ENCODE measurements at places on chromosomes 16 and 17. TPM values are rescaled to one million over a fixed set of nuclear protein-coding genes. Genes with fewer than 3 reads are reported as not detected.

DNA sequence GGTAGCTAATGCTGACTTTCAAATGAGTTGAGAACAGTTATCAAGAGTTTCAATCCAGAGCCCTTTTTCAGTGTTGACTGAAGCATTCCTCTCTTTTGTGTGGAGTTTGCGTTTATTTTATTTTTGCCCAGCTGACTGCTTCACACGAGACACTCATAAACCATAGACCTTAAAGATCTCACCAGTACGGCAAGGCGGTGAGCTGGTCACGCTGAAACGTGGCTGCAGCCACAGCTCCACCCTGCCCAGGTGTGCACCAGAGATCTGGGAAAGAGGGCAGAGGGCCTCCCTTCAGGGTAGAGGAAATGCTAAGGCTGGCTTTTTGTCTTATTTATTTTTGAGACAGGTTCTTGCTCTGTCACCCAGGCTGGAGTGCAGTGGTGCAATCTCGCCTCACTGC, 112.2 kb downstream of the AATF start:
- DNase-seq, result no peak

- no peak for DNase-seq
Measured at GRCh38 chr17:73748508-73748907, 104.3 kb upstream of the SDK2 start.

GRCh38 chr17:1108765-1109605, 70.8 kb downstream of the ABR start:
- no peak for DNase-seq

DNA sequence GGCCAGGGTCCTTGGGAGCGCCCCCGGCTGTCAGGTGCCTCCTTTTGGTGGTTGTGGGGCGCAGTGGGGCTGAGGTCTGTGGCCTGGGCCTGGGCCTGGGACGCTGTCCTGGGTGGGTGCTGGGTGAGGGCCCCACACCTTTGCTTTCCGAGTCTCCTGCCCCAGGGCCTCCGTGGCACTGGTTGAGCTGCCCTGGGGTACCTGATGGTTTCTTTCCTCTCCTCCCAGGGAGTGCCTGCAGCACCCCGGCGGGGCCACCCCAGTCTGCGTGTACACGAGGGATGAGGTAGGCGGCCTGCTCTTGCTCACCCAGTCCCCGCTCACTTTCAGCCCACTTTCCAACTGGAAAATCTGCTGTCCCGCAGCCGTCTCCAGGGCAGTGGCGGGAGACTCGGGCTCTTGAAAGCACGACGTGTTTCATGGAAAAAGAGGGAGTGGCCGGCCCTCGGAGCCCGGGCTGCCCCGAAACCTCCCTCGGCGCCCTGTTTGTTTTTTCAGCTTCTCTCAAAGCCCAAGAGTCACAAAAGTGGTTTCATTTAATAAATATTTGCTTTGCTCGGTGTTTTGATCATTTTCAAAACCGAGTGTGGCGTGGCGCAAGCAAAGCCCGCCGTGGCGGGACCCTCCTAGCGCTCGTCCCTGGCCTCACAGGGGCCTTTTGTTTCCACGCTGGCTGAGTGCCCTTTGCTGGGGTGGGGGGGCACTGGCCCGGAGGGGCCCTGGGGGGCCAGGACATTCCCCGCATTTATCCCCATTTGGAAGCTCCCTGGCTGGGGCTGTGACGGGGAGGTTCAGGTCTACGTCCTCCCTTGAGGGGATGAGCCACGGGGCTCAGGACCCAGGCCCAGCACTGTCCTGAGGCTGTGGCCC, 17.4 kb downstream of the ASPSCR1 start:
- no peak for DNase-seq

GRCh38 chr16:67516296-67517154, 12.1 kb upstream of the RIPOR1 start:
- DNase-seq, result no peak

- DNase-seq, result no peak
Measured at GRCh38 chr17:79925242-79925957, 86.2 kb upstream of the CBX4 start.

DNA sequence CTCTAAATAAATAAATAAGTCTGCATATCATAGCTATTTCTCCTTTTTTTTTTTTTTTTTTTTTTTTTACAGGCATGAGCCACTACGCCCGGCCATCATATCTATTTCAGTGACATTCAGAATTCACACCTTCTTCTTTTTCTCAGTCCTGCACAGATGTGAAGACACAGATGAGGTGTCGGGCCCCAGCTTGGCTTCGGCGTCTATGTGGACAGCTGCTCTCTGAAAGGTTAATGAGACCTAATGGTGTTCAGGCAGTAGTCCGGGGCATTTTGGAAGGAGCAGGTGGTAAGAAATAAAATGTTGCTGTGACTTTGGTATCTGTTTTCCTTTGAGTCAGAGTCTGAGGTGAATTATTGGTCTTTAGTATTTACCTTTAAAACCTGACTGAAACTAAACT, 23.6 kb downstream of the TANGO6 start:
- DNase-seq, result no peak

DNA sequence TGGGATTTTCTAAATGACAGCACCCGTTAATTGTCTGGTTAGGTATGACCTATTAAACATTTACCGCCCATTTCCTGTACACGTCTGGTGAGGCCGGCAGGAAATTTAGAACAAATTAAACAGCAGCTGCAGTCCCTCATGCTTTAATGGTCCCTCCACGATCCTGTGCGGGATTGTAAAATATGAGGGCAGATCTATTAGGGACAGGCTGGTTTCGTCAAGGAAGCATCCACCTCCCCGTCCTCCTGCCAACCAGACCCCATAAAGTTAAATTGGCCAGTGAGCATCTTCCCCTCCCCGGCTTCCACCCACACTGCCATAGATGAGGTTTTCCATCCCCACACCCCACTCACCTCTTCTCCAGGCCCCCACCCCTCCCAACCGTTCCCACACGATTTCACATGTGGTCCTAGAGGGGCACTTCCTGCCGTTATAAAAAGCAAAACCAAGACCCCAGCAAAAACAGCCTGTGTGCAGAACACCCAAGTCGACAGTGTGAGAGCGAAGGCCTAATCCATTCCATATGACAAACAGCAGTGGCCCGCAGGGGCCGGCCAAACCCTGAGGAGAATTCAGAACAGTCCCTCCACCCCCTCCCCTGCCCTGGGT, 331.9 kb downstream of the FOXL1 start:
- no peak for DNase-seq

The CFAP97D1 gene
- not detected for total RNA-seq

The HCRT gene
- 0.47 TPM for total RNA-seq

Measured in neural crest cell (in vitro differentiated cells).